Umbilical cord (tissue), 2 donors: ENCODE measurements at places on chromosomes 13 and 19. TPM values are rescaled to one million over a fixed set of nuclear protein-coding genes. Genes with fewer than 3 reads are reported as not detected.

DNA sequence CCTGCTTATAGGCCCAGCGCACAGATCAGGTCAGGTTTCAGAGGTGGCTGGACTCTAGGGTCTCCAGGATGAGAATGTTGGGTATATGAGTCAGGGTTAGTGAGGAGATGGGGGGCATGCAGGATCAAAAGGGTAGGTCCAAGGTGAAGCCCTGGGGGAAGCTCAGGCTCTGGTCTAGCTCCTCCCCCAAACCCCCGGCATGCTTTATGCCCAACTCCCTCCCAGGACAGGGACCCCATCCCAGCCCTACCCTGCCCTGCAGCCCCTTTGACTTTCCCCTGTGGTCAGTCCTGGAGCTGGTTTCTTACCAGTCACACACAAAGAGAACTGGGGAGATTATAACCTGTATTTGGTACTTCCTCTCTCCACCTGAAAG is 9.8 kb upstream of the CEACAM18 start:
- DNase-seq, result no peak

Gene TMPRSS9
- not detected for total RNA-seq

Gene SPTBN4
- 5.8 TPM for total RNA-seq

Gene CLEC4G
- 1.2 TPM for total RNA-seq

DNA sequence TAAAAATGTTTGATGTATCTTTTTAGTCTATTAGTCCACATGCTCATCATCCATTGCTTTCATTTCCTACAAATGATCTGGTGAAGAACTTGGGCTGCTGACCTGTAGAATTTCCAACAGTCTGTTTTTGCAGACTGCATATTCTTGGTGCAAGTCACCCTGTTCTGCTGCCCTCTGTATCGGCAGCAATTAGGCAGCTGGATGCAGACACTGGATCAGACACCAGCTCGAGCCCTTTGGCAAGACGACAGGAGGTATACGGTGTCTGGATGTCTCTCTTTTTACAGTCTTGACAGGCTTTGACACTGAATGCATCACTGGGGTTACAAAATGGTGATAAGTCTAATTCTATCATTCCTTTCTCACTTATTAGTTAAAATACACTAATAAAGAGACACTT is 21.8 kb downstream of the MTRF1 start:
- DNase-seq, result no peak

DNA sequence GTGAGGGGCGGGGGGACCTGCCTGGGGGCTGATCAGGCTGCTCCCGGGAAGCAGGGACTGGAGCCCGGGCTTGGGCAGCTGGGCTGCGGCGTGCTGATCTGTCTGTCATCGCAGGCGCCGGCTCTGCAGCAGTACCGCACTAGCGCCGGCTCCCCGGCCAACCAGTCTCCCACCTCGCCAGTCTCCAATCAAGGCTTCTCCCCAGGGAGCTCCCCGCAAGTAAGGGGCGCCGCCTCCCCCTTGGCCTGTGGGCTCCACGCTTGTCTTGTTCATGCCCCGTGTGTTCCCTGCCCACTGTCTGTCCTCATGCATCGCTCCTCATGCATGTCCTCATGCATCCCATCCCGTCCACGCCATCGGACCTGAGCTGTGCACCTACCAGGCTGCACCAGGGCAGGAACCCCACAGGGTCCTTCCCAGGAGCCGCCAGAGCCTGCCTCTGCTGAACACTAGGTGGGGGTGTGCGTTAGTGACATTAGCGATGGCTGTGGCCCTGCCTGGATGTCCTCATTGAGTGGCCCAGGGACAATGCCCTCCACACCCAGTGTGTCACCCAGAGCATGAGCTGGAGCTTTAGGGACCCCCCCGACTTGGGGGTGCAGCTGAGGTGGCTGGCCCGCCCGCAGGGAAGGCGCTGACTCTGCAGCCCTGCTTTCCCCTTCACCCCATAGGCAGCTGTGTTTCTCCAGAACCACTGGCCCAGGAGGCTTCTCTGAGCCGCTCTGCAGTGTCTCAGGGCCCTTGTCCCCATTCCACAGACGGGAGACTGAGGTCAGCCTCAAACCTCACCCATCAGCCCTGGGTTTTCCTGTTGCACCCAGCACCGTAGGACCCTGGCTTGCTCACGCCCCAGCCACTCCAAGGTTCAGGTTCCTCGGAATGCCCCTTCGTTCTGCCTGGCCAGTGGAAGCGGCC is 19.5 kb downstream of the COMP start:
- no peak for DNase-seq

- no peak for DNase-seq
These were observed 4.4 kb downstream of the WDR18 start for GRCh38 chr19:988510-988909.

GRCh38 chr13:33832872-33833271 is 14.9 kb downstream of the RFC3 start:
- DNase-seq, result peak; percentile 32

DNA sequence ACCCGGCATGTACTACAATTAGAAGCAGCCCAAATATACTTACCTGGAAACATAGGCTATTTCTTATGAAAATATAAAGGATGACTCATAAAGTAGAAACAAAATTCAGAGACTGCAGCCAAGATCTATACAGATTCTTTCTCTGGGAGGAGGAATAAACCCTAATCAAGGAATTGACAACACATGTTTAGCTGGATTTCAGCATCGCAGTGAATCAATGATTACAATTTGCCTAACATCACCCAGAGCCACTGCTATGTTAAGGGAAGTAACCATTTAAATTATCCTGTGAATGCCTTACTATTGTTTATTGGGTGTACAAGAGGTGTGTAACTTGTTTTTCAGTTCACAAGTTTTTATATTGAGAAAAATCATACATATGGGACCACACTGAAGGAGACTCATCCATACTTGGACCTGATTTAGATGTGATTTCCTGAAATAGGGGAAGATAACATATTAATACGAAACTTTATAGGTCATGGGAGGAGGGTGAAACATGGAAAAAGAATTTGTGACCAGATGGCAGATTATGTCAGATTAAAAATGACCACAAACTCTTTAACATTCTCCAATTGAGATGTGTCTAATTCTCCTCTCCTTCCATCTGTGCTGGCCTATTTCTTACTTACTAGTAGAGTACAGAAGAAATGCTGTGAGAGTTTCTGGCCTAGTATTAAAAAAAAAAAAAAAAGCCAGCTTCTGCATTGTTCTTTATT is 1168.4 kb downstream of the SLITRK1 start:
- no peak for DNase-seq

Gene DLL3
- total RNA-seq, result not detected

DNA sequence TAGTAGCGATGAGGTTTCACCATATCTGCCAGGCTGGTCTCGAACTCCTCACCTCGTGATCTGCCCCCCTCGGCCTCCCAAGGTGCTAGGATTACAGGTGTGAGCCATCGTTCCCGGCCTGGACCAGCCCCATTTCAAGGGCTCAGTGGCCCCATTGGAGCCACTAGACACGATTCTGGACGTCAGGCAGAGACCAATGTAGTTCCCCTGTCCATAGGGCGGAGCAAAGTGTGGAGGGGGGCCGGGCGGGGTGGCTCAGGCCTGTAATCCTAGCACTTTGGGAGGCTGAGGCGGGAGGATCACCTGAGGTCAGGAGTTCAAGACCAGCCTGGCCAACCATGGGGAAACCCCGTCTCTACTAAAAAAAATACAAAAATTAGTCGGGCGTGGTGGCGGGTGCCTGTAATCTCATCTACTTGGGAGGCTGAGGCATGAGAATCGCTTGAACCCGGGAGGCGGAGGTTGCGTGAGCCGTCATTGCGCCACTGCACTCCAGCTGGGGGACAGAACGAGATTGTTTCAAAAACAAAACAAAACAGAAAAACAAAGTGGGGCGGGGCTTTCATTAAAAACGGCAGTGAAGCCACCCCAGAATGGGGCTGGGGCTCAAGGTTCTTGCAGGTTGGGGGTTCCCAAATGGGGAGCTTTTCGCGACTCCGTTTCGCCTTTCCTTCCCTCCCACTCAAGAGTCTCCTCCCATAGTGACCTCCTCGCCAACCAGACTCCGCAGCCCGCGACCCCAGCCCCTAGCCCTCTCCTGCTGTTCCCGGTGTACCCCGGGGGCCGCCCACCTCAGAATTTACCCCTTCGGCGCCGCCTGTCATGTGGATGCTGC is 758 bp upstream of the TECR start:
- DNase-seq, result no peak

Gene CEACAM16
- total RNA-seq, result not detected

DNA sequence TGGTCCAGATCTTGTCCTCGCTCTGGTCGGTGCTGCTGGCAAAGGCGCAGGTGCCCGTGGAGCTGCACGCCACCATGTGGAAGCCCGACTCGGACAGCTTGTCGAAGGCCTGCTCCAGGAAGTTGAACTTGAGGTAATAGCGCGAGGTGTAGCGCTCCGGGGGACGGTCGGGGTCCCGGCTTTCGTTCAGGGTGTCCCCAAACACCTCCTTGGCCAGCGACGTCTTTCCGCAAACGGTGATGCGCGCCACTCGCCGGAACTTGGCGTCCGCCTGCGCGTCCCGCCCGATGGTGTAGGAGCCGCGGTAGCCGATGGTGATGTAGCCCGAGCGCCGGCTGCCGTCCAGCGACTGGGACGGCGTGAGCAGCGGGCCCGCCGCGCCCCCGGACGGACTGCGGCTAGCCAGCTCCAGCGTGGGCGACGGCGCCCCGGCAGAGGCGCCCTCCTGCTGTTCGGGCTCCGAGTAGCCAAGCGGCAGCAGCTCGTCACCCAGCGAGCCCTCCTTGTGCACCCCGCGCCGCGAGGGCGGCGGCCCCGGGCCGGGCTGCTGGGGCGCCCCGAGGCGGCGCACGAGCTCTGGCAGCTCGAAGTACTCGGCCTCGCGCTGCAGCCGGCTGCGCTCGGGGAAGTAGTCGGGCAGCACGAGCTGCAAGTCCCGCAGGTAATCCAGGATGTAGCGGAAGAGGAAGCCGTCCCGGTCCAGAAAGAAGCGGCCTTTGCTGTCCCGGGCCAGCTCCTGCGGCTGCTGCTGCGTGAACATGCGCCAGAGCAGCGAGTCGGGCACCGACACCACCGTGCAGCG is 801 bp downstream of the KCTD12 start:
- DNase-seq, result peak; percentile 83

Gene DOCK9
- total RNA-seq, result 37.8 TPM

DNA sequence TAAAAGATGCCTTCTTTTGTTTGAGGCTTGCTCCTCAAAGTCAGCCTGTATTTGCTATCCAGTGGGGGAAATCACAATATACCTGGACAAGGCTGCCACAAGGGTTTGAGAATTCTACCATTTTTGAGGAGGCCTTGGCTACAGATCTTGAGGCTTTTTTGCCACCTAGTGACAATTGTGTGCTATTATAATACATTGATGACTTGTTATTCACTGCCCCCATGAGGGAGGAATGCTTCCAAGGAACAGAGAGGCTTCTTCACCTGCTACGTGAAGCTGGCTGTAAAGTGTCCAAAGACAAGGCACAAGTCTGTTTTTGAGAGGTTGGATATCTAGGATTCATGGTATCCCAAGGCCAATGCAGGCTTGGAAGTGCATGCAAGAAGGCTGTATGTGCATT is 72.5 kb downstream of the ZNF708 start:
- peak; percentile 39 for DNase-seq
